ENCODE measurements at places on chromosomes 6 and 20. TPM values are rescaled to one million over a fixed set of nuclear protein-coding genes. Genes with fewer than 3 reads are reported as not detected.

Gene ANGPT4
- total RNA-seq = not detected

Gene HRH3
- total RNA-seq = not detected

DNA sequence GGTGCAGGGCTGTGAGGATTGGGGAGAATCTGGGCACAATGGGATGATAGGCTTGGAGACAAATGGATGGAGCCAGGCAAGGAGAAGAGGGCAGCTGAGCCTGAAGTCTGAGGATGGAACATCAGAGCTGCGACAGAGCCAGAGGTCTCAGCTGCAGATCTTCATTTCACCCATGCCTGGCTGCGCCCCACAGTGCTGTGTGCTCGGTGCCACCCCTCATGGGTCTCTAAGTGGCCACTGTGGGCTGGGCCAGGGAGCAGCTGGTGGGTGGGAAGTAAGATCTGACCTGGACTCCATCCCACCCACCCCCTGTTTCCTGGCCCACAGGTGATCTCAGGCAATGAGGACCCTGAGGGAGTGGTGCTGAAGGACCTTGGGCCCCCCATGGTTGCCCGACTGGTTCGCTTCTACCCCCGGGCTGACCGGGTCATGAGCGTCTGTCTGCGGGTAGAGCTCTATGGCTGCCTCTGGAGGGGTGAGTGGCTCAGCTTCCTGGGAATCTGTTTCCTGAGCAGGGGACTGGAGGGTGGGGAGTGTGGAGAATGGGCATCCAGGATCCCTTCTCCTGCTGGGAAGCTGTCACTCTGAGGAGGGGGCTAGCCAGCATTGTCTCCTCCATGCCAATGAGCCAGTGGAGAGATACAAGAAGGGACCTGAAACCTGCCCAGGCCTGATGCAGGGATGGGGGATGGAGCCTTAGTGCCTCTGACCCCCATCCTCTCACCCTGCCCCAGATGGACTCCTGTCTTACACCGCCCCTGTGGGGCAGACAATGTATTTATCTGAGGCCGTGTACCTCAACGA lies 6.5 kb downstream of the DDR1 start:
- peaks cover 10% of the 10 kb centered on the region for H3K4me1 ChIP-seq
- H3K27ac ChIP-seq = no peak overlapping the region
- DNase-seq = no peak
- peaks cover 19% of the 10 kb centered on the region for H3K36me3 ChIP-seq
- H3K27me3 ChIP-seq = no peaks in the 10 kb centered on the region
- H3K4me3 ChIP-seq = no peak overlapping the region

GRCh38 chr6:133809406-133809805 lies 79.5 kb upstream of the TCF21 start:
- no peaks in the 10 kb centered on the region for H3K27me3 ChIP-seq
- no peaks in the 10 kb centered on the region for H3K4me1 ChIP-seq
- no peak overlapping the region for H3K4me3 ChIP-seq
- H3K27ac ChIP-seq = no peak overlapping the region
- no peak for DNase-seq
- H3K36me3 ChIP-seq = no peaks in the 10 kb centered on the region

GRCh38 chr6:22668717-22669116 lies 99.4 kb downstream of the HDGFL1 start:
- DNase-seq = no peak
- no peak overlapping the region for H3K27ac ChIP-seq
- no peaks in the 10 kb centered on the region for H3K4me1 ChIP-seq
- H3K27me3 ChIP-seq = no peaks in the 10 kb centered on the region

- H3K27ac ChIP-seq = no peak overlapping the region
- H3K36me3 ChIP-seq = no peaks in the 10 kb centered on the region
- DNase-seq = no peak
- H3K4me1 ChIP-seq = no peaks in the 10 kb centered on the region
- no peaks in the 10 kb centered on the region for H3K27me3 ChIP-seq
- no peak overlapping the region for H3K4me3 ChIP-seq
Observed at GRCh38 chr6:155521719-155522118, 66.1 kb upstream of the NOX3 start.

GRCh38 chr20:37378420-37378784 lies 32.5 kb downstream of the SRC start:
- H3K4me3 ChIP-seq = no peak overlapping the region
- no peaks in the 10 kb centered on the region for H3K4me1 ChIP-seq
- DNase-seq = no peak
- H3K36me3 ChIP-seq = no peaks in the 10 kb centered on the region
- no peaks in the 10 kb centered on the region for H3K27me3 ChIP-seq
- H3K27ac ChIP-seq = no peak overlapping the region

DNA sequence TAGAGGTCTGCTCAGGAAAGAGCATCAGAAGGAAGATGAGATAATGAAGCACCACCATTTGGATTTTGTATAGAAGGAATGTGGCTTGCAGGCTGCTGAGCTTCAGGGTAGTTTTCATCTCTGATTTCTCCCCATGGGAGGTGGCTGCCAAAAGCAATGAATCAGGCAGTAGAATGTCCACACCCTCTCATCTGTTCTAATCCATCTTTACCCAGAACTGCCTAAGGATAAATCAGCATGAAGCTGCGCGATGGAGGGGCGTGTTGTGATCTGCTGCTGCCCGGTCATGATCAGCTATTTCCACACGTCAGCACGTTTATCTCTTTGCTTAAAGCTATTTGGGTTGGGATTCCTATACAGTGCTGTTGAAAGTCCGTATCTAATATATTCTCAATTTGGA lies 295.4 kb downstream of the FOXA2 start:
- no peak for DNase-seq
- H3K27ac ChIP-seq = no peak overlapping the region
- no peaks in the 10 kb centered on the region for H3K4me1 ChIP-seq
- no peaks in the 10 kb centered on the region for H3K27me3 ChIP-seq

DNA sequence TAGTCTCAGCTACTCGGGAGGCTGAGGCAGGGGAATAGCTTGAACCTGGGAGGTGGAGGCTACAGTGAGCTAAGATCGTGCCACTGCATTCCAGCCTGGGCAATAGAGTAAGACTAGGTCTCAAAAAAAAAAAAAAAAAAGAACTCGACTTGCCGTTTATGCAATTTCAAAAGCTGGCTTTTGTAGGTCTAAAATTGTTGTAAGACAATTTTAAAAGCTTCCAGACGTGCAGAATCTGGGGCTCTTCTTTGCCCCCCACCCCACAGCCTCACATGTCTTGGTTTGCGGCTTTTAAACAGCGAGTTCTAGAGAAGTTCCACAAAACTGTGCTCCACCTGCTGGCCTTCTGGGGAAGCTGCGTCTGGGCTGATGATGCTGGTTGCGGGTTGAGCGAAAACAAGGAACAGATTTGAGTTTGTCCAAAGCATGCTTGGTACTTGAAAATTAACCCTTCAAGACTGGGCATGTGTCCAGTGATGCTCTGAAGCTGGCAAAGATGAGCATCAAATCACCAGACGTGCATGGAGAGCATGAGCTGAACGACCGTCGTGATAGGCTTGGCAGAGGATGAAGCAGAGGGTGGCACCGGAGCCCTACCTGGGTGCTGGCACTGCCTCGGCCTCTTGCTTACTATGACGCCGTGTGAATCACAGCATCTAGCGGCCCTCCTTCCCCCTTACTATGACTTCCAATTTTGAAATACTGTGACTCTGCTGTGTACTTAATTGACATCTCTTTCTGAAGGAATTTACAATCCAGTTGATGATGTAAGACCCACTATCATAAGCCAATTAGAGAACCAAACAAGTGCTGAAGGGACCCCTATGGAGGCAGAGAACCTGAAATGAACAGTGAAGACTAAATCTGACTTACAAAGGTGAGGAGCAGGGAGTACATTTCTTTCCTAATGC lies 171.4 kb downstream of the GMPR start:
- DNase-seq = peak; percentile 74
- no peaks in the 10 kb centered on the region for H3K36me3 ChIP-seq
- H3K4me3 ChIP-seq = no peak overlapping the region
- H3K27me3 ChIP-seq = no peaks in the 10 kb centered on the region
